ENCODE measurements at places on chromosomes 4 and X.

DNA sequence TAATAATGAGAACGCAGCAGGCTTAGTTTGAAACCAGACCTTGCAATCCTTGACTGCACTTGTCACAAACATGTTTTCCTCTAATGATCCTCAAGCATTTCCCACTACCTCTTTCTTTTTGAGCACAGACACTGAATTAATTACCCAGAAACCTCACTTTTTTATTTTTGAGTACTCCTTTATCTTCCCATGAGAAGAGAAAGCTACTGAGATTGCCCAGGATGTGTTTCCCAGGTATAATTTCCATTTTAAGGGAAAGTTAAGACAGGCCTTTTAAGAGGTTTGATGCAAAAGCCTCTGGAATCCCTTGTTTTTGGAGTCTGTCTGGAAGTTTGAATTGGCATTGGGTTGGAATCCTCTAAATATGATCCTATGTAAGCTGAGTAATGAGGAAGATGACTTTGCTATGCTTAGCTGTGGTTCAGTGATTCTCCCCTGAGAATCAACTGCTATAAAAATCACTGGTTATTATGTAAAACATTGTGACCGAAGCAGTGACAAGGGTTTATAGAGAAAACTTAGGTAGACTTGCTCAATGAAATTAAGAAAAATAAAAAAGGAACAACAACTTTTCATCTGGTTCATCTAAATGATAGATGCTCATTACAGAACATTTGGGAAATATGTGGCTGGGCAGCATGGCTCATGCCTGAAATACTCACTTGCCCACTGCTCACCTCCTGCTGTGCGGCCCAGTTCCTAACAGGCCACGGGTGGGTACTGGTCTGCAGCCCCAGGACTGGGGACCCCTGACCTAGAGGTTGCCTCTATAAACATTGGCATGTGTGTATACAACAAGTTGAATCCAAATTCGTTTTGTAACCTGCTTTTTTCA lies 10.8 kb upstream of the RHOH start:
- no peak for DNase-seq

DNA sequence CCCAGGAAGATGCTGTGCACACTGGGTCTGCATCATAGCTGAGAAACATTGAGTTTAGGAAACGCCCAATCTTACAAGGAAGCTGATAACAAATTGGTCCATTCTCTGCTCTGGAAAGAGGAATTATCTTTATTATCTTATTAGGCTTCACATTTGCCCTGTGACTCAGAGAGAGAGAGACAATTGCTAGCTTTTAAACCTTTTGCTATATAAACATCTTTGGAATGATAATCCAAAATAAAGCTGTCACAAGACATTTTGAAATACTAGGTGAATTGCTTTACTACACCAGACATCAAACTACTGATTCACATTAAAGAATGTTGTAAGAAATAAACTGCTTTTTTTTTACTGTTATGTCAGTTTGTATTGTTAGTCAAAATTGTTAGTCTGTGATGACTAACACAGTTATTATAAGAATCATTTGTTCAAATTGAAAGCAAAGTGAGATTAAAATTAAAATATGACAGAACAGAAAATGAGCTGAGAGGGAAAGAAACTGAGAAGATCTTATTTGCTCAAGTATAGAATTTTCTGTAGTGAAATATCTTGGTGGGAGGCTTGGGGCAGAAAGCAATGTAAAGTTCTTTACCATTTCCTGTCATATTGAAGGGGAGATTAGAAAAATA lies 765.4 kb upstream of the PCDH10 start:
- no peak for DNase-seq

- DNase-seq = no peak
These were observed 6.9 kb downstream of the ANXA10 start for GRCh38 chr4:168099195-168099594.

DNA sequence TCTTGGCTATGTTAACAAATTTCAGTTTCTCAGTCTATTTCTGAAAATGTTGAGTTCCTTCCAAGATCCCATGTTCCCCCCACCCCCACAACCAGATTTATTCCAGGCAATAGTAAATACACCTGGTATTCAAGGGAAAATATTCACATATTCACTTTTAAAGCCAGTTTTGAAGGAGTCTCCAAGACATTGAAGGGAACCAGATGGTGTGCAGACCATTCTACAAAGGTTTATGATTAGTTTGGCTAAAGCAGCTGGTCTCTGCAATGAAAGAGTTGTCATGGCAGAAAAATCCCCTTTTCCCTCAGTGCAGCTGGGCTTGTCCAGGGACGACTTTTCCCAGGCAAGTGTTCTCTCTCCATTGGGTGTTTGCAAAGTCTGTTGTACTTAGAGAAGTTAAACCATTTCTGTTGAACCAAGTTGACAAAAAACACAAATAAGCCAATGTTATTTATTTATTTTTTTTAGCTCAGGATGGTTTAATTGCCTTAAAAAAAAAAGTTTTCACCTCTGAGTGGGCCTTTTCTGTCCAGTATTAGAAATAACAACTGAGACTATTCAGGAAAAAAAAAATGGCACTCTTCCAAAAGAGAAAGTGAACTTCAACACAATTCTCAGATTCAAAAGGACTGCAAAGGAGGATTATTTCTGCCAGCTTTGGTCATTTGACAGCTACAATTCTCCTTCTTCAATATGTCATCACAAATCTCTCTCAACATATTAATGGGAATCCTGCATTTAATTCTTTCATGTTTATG lies 410.6 kb downstream of the IL1RAPL1 start:
- DNase-seq = no peak

- no peak for DNase-seq
These were observed 285.2 kb upstream of the ARX start for GRCh38 chrX:25300994-25301393.

- no peak for DNase-seq
These were observed 99.4 kb downstream of the TMEM47 start for GRCh38 chrX:34557733-34558132.

DNA sequence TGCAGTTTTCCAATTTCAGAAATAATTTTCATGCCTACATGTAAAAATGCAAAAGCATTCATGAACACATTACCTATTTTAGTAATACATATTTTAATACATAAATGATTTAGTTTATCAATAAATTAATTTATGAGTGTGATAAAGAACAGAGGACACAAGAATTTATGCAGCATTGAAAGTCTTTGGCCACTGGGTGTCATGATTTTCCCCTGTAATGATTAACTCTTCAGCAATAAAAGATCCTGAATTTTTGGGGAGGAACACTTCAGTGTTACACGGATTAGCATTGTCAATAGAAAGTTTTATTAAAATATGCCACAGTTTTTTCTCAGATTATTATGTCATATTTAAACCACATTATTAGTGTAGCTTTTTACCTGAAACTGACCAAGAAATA lies 8.6 kb upstream of the VCX2 start:
- no peak for DNase-seq

DNA sequence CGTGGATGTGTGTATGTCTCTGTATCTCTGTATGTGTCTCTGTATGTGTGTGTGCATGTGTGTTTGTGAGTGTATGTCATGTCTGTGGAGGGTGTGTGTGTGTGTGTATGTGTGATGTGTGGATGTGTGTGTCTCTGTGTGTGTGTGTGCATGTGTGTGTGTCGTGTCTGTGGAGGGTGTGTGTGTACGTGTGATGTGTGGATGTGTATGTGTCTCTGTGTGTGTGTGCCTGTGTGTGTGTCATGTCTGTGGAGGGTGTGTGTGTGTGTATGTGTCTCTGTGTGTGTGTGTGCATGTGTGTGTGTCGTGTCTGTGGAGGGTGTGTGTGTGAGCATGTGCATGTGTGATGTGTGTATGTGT lies 51.6 kb upstream of the ADRA2C start:
- DNase-seq = no peak

GRCh38 chr4:88108747-88109122 lies 49.7 kb downstream of the ABCG2 start:
- no peak for DNase-seq

GRCh38 chr4:106238820-106239420 lies 77.1 kb downstream of the TBCK start:
- peak; percentile 22 for DNase-seq

- no peak for DNase-seq
These were observed 5.5 kb downstream of the SUV39H1 start for GRCh38 chrX:48702032-48702431.

- no peak for DNase-seq
These were observed 10.9 kb downstream of the SHROOM3 start for GRCh38 chr4:76445911-76446310.

- peak; percentile 94 for DNase-seq
These were observed 438.3 kb downstream of the CENPC start for GRCh38 chr4:67106861-67107460.

DNA sequence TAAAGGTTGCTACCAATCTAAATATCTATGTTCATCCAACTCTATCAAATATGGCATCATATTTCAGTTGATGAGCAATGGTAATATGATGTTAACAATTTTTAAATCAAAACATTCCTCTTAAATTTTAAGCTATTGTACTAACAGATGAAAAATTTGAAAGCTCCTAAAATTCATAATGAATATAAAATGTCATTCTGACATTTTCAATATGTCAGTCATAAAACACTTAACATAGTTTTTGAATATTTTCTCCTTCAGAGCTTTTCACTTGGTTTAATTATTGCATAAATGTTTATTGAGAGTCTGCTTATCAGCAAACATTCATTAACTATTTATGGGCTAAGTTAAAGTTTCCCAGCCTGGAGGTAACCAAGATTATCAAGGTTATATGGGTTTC lies 11.8 kb downstream of the ARSJ start:
- DNase-seq = no peak

- DNase-seq = no peak
These were observed 103.5 kb downstream of the TMA16 start for GRCh38 chr4:163598028-163598427.

GRCh38 chr4:104395168-104395614 lies 99.5 kb downstream of the CXXC4 start:
- peak; percentile 24 for DNase-seq

GRCh38 chrX:15497865-15498264 lies 2.7 kb upstream of the BMX start:
- peak; percentile 52 for DNase-seq

GRCh38 chrX:22520128-22520828 lies 247.6 kb downstream of the CBLL2 start:
- no peak for DNase-seq

DNA sequence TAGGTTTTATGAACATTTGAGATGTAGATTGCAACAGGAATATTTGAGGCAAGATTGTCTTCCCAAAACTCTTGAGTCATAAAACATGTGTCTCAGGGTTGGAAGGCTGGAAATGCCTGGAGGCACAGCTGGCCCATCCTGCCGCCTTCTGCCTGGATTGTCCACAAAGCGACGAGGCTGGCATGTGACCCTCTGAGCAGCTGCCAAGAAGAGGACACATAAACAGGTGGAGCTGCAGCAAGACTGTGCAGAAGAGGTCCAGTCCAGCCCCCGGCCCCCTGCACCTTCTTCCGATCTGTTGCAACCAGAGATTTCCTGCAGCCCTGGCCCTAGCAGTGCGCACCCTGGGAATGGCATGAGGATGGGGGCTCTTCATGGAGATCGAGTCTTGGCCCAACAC lies 101.9 kb upstream of the BCOR start:
- DNase-seq = no peak

DNA sequence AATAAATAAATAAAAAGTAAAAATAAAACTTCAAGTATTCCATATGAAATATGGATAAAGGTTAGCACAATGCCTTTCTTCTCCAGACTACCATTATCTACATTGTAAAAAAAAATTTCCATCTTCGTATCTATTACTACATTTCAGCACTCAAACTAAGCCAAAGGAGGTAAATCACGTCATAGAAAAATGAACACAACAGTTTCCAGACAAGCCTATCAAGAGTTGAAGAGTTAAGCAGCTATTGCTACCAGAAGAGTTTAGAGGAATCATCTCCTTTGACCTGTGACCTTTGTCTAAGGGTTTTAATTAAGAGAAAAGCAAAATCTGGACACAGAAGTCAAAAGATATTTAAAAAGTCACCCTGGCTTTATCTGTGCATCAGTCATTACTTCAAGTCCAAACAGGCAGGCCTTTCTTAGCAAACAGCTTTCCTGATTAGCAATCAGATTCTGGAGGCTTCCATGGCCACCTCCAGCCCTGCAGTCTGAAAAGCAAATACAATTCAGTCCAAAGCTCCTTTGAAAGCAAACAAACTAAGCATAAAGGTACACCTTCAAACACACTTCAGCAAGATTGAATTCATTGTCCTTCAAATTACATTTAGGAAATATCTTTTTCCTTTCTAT lies 82.2 kb downstream of the APBB2 start:
- DNase-seq = no peak

GRCh38 chr4:16694173-16694883 lies 204.1 kb downstream of the LDB2 start:
- no peak for DNase-seq

DNA sequence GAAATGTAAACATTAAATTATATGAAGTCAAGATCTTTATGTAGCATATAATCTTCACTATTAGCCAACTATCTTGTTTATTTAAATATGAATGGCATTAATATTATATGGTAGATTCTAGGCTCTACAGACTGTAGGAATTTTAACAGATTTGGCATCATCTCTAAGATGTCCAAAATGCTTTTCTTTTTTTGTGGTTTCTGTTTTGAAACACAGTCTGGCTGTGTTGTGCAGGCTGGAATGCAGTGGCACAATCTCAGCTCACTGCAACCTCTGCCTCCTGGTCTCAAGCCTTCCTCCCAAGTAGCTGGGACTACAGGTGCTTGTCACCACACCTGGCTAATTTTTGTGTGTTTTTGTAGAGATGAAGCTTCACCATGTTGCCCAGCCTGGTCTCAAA lies 76.2 kb downstream of the ELOVL6 start:
- DNase-seq = no peak

DNA sequence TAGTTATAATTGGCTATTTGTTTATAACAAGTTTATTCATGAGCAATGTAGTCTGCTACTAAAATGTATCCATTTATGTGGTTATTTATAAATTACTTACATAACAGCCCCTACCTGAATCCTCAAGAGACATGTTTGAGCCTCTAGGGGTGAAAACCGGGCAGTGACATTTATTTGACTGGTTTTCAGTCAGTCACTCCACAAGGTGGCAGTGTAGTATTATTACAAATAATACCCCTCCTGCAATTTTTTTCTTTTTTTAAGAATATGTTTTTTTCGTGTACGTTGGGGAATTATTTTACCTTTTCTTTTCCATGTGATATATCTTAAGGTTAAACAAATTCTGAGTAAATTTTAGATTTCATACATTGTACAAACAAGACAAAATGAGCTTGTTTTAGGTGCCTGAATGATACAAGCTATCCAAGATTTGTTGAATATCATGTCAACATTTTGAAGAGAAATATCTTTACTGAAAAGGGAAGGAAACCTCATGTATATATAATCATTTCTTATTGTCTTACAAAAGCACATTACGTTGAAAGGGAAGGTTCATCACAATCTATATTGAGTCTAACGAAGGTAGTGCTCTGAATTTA lies 598.7 kb upstream of the TECRL start:
- peak; percentile 57 for DNase-seq

GRCh38 chr4:158912806-158913205 lies 144.0 kb downstream of the FNIP2 start:
- no peak for DNase-seq

Data from SK-N-DZ (cell line).